Epithelial cell of esophagus (primary cell): ENCODE measurements at places on chromosomes 4 and X.

- DNase-seq = no peak
Observed at GRCh38 chrX:6071731-6072130, 156.9 kb downstream of the NLGN4X start.

- peak; percentile 14 for DNase-seq
Observed at GRCh38 chrX:153459986-153460385, 10.4 kb downstream of the HAUS7 start.

- no peak for DNase-seq
Observed at GRCh38 chr4:154234576-154234975, 257.0 kb downstream of the DCHS2 start.

- peak; percentile 35 for DNase-seq
Observed at GRCh38 chr4:182918791-182919302, 1.7 kb upstream of the DCTD start.

DNA sequence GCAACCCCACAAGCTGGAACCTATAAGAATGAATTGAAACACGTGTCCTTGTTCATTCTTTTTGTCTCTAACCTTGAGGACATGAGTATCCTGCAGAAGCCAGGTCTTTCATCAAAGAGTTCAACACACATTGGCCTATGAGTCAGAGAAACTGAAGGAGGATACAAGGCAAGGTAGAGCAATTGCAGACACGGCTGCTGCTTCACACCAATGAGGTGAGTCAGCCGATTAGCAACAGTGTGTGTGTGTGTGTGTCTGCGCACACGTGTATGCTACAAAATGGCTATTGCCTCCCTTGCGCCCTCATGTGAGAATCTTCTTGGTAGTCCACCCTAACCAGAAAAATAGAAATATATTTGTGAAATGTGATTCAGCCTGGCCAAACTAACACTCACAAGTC, 1477.7 kb upstream of the IGFBP7 start:
- DNase-seq = peak; percentile 51
